Lung (tissue), 17 donors: ENCODE measurements at places on chromosomes 1 and 21.
A peak's percentile ranks its signal among the peaks of the same experiment; 100 is the strongest.

DNA sequence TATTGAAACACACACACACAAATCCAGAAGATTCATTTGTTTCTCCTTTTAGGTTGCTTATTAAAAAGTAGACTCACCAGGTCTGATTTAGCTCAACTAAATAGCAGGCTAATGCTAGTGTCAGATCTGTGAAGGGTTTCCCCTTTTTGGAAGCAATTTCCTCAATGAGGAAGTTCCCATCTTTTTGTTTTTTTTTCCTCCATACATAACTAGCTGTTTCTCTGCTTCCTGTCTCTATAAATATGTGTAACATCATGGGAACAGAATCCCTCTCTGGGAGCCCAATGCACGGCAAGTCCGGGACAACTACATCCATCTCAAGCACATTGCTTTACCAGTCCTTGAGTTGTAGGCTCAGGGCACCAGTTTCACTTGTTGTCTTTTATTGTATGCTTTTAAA is 1421.1 kb downstream of the PLA2G4A start:
- peak; percentile 10 for DNase-seq

GRCh38 chr1:158169105-158169504 is 11.6 kb upstream of the CD1D start:
- DNase-seq = no peak

GRCh38 chr1:23167353-23168078 is 1.1 kb downstream of the LUZP1 start:
- peak; percentile 69 for DNase-seq

DNA sequence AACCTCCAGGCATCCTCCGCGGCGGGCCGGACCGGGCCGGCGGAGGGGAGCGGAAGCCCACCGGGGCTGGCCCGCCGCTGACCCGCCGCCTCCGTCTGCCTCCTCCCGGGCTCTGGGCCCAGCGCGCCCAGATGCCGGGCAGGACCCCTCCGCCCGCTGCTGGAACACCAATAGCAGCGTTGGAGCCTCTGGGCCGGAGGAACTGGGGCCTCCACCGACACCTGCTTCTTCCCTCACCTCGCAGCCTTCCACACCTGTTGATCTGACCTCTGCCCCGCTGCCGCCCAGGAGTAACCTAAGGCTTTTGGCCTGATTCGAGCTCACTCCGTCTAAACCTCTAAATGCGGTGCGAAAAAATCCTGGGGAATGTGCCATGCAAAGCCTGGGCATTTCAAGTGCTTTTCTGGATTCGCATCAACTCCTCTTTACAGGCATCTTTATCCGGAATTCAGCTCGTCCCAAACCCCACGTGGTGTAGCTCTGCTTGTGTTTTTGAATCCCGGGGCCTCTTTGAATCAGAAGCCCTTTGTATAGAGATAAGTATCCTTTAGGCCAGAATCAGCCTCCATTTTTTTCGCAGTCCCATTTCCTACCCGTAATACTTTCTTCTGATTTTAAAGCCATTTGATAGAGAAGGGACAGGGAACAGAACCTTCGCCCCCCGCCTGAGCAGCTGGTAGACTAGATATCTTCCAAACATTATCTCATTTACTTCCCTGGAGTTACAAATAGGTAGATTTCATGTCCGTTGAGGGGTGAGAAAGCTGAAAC is 680 bp upstream of the CNN3 start:
- DNase-seq = peak; percentile 78

DNA sequence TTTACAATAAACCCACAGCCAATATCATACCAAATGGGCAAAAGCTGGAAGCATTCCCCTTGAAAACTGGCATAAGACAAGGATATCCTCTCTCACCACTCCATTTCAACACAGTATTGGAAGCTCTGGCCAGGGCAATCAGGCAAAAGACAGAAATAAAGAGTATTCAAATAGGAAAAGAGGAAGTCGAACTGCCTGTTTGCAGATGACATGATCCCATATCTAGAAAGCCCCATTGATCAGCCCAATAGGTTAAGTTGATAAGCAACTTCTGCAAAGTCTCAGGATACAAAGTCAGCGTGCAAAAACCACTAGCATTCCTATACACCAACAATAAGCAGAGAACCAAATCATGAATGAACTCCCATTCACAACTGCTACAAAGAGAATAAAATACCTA is 235.5 kb downstream of the DPYD start:
- DNase-seq = no peak

DNA sequence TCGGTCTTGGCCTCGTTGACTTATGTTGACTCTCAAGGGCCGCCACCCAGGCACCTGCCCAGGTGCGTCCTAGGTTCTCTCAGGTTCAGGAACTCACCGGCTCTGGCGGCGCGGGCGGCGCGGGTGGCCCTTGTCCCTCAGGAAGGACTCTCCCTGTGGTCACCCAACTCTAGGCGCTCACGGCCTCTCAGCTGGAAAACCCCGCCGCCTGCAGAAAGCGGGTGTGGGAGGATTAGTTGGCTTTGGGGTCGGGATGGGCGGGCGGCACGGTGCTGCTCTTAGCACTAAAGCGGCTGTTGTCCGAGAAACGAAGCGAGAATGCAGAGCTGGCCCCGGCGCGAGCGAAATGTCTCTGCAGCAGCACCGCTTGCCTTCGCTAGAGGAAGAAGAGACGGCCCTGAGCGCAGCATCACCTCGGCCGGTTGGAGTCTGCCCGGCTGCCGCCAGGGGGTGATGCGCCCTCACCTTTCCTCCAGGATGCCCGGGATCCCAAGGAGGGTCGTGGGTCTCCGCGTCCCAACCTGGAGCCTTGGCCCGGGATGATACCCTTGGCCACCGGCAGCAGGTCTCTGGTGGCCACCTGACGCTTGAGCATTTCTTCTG is 8.1 kb upstream of the TADA1 start:
- DNase-seq = peak; percentile 48

DNA sequence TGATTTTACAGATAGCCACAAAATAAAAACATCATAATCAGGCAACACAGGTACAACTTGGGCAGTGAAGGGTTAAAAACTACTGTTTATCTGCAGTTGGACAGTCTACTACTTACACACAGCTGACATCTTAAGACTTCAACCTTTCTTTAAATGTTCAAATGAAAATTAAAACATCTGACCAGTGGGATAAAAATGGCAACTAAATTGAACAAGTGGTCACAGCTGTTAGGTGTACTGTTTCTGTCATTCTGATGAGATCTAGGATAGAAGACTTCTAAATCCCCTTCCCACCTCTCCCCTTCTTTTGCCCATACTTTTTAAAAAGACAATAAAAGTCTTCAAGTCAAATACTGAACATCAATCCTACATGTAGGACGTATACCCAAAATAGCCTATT is 56.2 kb downstream of the ENAH start:
- no peak for DNase-seq

GRCh38 chr1:162314206-162314605 is 62.4 kb downstream of the SPATA46 start:
- DNase-seq = no peak

- no peak for DNase-seq
These were observed 53.4 kb downstream of the RPS6KA1 start for GRCh38 chr1:26582836-26583460.

DNA sequence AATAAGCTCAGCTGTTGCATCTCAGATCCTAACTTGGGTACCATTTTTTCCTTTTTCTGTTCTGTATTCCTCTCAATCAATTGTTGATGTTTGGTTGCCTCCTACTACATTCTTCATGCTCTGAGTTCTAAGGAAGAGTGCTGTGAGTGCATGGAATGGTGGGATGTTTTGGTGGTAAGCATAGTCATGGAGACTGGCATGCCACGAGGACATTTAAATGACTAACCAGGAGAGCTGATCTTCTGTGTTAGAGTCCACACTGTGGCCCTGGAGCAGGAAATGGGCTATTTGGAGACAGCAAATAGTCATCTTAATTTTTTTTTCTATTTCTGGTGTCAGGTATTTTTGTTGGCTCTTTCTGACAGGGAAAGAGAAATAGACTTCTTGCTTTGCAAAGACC is 69.5 kb upstream of the HSD17B7 start:
- DNase-seq = no peak

DNA sequence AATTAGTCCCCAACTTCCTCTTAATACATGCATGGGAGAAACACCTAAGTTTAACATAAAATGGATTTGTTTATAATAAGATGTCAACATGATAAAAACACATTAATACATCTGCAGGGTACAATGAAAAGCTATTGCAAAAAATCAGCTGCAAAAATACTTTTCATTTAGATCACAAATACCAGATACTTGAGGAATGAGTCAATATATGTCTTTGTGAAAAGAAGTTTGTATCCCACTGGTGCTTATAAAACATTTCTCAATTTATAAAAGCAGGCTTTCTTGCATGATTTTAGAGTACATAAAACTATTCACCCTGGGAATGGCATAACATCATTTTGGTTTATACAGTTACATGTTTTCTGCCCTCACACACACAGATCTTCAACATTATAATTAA is 18.6 kb upstream of the PRKAA2 start:
- no peak for DNase-seq

DNA sequence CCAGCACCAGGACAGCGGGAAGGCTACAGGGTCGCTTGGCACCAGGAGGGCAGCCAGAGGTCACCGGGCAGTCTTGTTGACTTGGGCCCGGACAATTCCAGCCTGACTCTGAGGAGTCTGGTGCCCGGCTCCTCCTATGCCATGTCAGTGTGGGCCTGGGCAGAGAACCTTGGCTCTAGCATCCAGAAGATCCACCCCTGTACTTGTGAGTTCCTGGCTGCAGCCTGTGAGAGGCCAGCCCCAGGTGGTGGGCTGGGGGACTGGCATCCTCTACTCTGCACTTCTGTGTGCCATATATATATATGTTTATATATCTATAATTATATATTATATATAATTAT is 11.6 kb upstream of the PTPN7 start:
- no peak for DNase-seq

DNA sequence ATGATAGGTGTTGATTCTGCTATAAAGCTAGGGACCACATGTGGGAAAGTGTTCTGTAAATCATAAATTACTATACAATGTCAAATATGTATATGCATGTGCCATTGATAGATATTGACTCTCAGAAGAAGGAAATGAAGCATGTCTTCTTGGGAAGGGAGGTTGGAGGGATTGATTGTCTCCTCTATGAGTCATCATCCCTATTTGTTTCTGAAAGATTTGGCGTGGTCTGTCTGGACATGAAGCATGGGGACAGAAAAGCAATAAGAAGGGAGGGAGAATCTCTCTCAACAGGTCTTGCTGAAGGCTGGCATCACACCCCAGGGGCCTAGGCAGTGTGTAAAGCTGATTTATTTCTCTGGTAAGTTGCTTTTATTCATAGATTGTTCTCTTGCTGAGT is 98.0 kb upstream of the KCNJ6 start:
- DNase-seq = no peak

DNA sequence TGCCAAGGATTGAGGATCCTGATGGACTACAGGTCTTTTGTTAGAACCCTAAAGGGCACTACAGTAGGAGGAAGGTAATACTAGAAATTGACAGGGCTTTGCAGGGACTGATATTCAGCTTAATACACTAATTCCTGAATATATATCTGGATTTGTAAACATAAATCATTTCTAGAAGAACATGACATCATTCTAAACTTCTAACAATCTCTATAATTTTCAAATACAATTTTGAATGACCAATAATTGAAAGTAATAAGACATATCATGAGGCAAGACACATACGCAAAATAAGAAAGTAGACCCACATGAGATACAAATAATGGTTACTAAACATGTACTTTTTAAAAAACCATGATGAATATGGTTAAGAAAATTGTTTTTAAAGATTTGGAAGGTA is 52.4 kb upstream of the LRRC8B start:
- no peak for DNase-seq

GRCh38 chr21:14858311-14858710 is 206.5 kb downstream of the NRIP1 start:
- DNase-seq = no peak

- peak; percentile 74 for DNase-seq
These were observed 9.2 kb downstream of the C1orf198 start for GRCh38 chr1:230858918-230859729.

DNA sequence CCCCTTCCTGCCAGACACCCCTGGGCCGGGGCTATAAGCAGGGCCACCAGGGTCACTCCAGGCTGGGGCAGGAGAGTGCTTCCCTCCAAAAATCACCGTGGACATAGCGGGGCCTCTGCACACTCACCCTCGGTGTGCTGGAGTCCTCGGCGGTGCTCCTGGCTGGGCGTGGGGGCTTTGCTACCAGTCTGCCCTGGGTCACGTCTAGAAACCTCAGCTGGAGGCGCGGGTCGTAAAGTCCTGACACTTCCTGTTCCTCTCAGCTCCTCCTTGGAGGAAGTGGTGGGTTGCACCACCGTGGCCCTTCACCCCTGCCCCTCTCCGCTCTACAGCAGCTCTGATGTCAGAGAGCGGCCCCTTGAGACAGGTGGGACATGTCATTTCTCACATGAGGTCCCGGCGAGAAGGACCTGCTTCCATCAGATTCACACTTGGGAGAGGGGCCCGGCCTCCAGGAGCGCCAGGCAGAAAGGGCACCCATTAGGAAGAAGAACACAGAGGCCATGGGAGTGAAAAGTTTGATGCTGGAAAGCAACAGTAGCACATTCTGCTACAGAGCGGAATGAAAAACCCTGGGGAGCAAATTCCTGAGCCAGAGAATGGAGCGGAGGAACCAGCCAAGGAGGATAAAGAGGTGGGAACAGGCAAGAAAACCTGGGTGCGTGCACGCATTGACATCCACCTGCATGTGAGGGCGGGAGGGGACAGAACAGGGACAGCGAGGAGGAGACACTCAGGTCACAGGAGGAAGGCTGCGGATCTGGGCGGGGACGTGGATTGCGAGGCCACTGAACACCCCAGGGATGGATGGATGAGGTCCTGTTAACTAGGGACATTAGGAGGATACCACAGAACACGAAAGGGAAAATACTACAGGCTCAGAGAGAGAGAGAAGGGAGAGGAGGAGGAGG is at the start of gene ITGB2:
ITGB2 (minus strand) TSS at position 206 of the 911 bp plus-strand sequence. CDS start 10,117 bp downstream, outside the sequence.
- peak; percentile 36 for DNase-seq

DNA sequence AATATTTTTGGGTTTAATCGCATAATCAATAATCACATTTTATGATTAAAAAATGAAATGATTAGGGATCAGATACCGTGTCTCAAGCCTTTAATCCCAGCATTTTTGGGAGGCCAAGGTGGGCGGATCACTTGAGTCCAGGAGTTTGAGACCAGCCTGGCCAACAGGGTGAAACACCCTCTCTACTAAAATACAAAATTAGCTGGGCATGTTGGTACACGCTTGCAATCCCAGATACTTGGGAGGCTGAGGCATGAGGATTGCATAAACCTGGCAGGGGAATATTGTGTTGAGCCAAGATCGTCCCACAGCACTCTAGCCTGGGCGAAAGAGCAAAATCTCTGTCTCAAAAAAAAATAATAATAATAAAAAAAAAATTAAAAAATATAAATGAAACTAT is 1581.4 kb downstream of the KCNT2 start:
- no peak for DNase-seq

DNA sequence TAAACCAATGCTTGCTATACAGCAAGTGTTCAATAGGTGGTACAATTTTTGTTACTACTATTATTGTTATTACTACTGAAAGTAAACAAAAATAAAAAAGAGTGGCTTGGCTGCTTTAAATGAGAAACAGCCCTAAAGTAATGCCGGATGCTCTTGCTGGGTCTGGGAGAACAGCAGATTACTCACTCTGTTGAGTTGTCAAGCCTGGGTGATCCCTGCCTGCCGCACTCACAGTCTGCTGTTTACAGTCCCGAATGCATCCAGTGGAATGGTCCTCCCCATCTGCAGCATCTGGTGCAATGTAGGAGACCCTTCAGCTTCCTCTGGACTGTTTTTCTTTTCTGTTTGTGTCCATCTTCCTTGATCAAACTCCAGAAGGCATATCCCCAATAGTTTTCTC is 102.7 kb upstream of the IVNS1ABP start:
- no peak for DNase-seq

- no peak for DNase-seq
These were observed 180.3 kb upstream of the DMRTA2 start for GRCh38 chr1:50603274-50604271.

GRCh38 chr1:27388337-27389005 is 4.0 kb upstream of the GPR3 start:
- DNase-seq = peak; percentile 40
